ENCODE measurements at places on chromosomes 2 and 18.

DNA sequence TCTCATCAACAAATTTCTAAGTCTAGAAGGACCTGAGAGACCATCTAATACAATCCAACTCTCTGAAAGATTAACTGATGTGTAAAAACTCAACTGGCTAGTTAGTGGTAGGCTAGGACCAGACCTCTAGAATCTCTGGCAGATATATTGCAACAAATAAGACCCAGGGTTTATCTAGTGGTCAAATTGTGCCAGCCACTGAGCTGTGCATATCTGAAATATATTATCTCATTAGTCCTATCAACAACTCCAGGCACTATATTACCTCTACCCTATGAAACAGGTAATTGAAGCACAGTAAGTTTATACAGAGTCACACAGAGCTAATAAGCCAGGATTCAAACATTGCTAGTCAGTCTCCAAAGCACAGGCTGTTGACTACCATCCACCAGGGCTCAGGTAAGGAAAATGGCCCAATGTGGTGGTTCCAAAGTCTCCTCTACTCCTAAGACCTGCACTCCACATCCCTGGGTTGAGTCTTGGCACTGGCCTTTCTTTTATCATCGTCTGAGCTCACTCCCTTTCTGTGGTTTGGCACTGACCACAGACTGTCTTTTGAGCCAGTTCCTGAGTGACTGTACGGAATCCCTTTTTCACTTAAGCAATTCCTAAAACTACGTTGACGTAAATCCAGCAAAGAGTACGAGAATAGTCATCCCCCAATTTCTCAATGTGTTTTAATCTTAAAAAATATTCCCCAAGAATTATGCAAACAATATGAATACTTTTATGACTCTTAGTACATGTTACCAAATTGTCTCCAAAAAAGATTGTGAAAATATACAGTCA lies 11.9 kb upstream of the PID1 start:
- DNase-seq = peak; percentile 61

- no peak for DNase-seq
Measured at GRCh38 chr18:21163647-21164547, 52.3 kb upstream of the ROCK1 start.

DNA sequence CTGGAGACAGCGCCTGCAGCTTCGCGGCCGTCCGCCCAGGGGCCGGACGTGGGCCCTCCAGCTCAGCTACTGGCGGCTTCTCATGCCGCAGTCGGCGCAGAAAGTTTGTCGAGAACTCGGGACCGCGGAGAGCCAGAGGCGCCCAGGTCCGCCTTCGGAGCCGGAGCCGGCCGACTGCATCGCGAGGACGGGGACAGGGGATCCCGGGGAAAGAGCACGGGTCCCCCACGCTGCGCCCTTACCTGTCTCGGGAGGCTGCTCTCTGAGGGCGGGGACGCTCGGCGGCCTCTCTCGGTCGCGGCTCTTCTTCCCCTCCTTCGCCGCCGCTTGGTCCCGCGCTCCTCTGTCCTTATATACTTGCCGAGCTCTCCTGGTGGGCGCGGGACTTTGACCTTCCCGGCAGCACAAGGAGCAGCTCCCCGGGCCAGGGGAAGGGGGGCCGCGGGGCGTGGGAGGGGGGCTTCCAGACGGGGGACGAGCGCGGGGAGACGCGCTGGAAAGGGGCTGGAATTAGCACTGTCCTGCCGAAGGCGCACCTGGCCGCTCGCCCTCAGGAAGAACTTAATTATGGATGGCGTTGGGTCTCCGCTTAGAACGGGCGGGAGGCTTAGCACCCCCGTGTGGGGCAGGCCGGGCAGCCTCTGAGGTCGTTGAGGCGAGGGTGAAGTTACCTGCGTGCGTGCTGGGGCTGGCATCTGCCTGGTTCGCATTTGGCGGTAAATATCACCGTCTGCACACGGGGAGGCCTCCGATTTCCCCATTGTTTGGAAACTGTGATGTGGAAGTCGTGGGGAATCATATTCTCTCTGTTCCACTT lies at the start of gene POMC:
Gene POMC (minus strand): TSS at position 325 of the 817 bp plus-strand sequence. CDS start 3,808 bp downstream, outside the sequence.
- DNase-seq = no peak

DNA sequence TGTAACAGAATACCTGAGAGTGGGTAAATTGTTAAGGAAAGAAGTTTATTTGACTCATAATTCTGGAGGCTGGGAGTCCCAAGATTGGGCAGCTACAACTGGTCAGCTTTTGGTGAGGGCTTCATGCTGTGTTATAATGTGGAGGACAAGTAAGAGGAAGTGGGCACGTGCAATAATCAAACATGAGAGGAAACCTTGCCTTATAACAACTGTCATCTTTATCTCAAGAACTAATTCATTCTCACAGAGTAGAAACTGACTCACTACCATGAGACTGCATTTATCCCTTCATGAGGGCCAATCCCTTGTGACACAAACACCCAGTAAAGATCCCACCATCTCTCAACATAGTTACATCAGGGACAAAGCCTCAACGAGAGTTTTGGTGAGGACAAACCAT lies 318.1 kb upstream of the NT5C1B start:
- no peak for DNase-seq

DNA sequence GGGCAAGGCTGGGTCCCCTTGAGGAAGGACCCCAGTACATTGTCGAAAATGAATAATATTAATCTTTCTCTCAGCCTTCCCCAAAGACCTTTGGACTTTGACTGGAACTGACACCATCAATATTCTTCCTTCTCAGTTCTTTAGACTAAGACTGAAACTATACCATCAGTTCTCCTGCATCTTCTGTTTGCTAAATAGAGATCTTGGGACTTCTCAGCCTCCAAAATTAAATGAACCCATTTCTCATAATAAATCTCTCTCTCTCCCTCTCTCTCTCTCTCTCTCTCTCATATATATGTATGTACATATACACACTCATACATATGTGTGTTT lies 39.7 kb upstream of the VRK2 start:
- no peak for DNase-seq

- no peak for DNase-seq
Measured at GRCh38 chr2:125427721-125428315, 1228.1 kb upstream of the GYPC start.

DNA sequence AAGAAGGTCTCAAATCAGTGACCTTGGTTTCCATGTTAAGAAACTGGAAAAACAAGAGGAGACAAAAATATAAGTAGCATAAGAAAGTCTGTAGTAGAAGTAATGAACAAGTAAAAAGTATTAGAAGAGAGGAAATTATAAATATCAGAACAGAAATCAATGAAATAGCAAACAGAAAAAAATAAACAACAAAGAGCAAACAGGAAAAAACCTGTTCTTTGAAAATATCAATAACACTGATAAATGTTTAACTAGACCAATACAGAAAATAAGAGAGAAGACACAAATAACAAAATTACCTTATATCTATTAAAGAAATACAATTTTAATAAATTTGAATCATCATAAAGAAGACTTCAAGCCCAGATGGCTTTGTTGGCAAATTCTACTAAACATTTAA lies 113.3 kb downstream of the MAIP1 start:
- no peak for DNase-seq

- DNase-seq = no peak
Measured at GRCh38 chr2:125681576-125681975, 974.4 kb upstream of the GYPC start.

- DNase-seq = no peak
Measured at GRCh38 chr2:134683561-134684112, 35.2 kb downstream of the TMEM163 start.

GRCh38 chr18:51442012-51442411 lies 244.5 kb upstream of the MEX3C start:
- DNase-seq = no peak

- no peak for DNase-seq
Measured at GRCh38 chr2:230000118-230000841, 68.4 kb downstream of the SLC16A14 start.

GRCh38 chr18:36812678-36813077 lies 16.1 kb downstream of the TPGS2 start:
- DNase-seq = no peak

- no peak for DNase-seq
Measured at GRCh38 chr2:66233981-66234380, 200.9 kb upstream of the MEIS1 start.

DNA sequence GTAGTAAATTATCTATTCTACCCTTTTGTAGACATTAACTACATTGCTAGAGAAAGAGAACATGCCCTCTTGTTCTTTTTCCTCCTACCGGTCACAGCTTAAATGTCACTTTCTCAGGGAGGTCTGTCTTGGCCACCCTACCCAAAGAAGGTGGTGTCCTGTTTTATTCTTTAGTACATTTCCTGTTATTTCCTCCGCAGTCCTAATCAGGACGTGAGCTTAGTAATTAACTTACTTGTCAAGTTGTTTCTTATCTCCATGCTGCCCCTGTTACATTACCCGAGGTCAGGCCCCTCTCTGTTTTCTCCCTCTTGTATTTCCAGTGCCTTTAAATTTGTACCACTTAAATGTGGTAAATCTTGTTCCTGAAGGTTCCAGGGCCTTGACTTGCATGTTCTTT lies 73.7 kb upstream of the RMDN2 start:
- DNase-seq = no peak

- DNase-seq = no peak
Measured at GRCh38 chr2:152609154-152609553, 108.1 kb downstream of the PRPF40A start.

GRCh38 chr18:55001394-55002024 lies 42.2 kb upstream of the CCDC68 start:
- DNase-seq = no peak

DNA sequence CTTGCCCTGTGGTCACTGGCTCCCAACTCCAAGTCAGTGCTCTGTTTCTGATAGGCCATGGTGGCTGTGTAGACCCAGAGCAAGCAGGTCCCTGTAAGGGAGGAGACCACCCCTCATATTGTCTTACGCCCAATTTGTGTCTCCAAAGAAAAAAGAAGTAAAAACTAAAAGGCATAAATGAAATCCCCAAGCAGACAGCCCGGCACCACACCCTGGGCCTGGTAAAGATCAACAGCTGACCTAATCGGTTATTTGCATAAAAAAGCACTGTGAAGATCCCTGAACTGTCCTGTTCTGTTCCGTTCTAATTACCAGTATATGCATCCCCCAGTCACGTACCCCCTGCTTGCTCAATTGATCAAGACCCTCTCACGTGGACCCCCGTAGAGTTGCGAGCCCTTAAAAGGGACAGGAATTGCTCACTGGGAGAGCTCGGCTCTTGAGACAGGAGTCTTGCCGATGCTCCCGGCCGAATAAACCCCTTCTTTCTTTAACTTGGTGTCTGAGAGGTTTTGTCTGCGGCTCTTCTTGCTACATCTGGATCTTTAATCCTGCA lies 364.1 kb upstream of the HS6ST1 start:
- DNase-seq = no peak

- no peak for DNase-seq
Measured at GRCh38 chr2:128978212-128978611, 659.5 kb upstream of the HS6ST1 start.

DNA sequence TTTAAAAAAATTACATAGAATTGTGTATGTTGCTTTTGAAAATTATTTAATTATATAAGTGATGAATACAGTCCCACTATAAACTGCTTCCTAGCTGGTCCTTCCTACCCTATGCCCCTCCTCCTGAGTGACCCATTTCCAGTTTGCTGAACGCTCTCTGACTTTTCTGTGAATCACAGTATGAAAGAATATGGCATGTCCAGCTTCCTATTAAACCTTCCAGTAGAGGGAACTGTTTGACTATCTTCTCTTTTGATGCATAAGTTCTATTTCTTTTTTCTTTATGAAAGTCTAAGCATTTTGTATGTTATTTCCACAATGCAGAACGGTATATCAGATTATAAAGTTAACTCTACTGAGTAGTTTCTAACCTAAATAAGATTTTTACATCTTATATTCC lies 41.3 kb downstream of the PSMG2 start:
- no peak for DNase-seq

DNA sequence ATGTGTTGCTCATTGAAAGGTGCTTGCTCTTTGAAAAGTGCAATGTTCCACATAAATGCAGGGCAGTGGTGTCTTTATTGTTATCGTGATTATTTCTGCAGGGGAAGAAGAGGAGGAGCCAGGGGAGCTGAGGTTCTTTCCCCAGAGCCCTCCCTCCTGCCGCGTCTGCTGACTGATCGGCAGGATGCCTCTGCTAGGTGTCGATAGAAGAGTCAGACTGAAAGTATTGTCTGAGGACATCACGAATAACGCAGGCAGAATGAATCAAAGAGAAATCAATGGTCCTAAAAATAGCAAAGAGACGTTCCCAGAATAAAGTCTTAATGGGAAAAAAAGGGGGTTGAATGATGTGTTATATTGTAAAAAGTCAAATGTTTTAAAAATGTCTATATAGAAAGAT lies 47.4 kb upstream of the SIX3 start:
- no peak for DNase-seq

GRCh38 chr2:235045336-235045972 lies 93.6 kb downstream of the SH3BP4 start:
- DNase-seq = no peak

DNA sequence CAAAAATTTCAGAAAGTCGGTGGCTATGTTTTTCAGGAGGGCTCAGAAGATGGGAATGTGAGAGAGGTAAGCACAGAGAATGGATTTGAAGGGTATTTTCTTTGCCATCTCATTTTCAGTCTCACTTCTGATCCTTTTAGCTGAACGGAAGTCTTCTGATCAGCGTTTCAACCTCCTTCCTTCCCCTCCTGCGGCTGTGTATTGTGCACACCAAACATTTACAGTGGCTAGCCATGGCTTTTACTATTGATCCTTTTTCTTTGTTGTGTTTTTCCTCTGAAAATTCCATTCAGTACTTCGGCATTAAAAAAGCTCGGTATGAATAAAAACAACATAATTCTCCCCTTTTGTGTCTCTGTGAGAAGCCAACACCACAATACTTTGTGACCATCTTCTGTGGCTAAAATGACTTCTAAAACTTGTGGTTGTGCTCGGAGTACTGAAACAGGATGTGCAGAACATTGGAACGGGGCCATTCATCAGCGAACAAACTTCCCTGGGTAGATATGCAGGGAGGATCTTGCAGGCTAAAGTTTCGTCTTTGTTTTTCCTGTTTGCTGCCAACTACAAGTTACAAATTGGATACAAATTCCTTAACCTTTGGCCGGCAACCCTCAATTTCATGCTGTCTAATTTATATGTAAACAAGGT lies 260.8 kb upstream of the FAM98A start:
- no peak for DNase-seq

DNA sequence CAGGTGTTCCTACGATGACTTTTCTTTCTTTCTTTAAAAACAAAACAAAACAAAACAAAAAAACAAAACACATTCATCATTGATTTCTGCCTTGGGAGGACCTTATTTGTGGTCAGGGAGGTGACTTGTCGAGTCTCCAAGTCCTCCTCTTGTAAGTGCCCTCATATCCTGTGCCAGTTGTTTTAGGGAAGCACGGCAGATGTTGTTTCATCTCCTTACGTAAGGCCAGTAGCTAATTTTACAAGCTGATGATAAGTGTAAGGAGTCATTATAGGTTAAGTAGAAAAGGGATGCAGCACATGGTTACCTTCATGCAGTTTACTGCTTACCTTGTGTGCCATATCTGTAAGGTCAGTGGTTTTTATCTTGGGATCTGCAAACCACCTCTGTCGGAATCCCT lies 52.2 kb downstream of the MRPS9 start:
- no peak for DNase-seq

- DNase-seq = no peak
Measured at GRCh38 chr2:223095207-223095606, 43.2 kb downstream of the KCNE4 start.

- DNase-seq = peak; percentile 55
Measured at GRCh38 chr2:96407041-96407918, 71.7 kb downstream of the NCAPH start.
